ENCODE measurements at places on chromosomes 7 and 10.

GRCh38 chr7:44980393-44981034, 1.7 kb upstream of the MYO1G start:
- DNase-seq, result no peak

- no peak for DNase-seq
Measured at GRCh38 chr10:6314620-6315205, 112.0 kb downstream of the PFKFB3 start.

DNA sequence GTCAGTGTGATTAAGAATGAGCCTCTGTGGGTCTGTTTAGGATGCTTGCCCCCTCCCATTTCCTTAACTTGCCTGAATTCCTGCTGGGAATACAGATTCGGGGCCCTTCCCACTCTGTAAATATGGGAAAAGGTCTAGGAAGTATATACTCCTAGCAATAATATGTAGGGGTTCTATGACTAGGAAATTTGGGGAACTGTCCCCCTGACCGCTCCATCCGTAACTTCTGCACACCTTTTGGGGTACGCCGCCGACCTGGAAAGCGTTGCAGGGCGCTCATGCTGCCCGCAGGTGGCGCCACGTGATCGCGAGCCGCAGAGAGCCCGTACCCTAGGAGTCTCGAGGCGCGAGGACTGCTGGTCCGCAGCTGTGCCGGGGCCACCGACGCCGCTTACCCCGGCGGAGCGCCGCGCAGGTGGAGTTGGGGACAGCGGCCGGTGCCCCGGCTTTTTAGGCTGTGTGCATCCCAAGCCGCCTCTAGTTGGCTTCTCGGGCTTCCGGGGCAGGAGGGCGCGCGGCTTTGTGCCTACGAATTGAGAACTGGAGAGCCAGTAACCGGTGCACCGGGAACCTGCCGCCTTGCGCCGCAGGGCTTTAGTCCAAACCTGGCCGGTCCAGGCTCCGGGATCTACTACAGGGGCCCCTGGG, 656 bp upstream of the CNNM2 start:
- DNase-seq, result no peak

DNA sequence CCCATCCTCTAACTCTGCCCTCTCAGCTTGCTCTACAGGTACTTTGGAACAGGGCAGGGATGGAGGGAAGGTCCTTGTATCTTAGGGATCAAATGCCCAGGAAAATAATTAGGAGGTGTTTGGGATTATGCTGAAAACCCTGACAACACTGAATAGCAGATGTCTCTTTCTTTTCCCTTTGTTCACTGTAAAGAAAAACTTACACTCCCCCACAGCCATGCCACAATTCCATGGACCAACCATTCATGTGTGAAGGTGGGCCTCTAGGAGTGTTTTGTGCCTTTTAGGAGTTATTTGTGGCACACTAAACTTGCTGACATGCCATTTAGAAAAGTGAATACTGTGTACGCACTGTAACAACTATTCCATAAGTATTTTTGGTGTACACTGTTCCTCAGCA, 108.1 kb downstream of the SNX10 start:
- no peak for DNase-seq

DNA sequence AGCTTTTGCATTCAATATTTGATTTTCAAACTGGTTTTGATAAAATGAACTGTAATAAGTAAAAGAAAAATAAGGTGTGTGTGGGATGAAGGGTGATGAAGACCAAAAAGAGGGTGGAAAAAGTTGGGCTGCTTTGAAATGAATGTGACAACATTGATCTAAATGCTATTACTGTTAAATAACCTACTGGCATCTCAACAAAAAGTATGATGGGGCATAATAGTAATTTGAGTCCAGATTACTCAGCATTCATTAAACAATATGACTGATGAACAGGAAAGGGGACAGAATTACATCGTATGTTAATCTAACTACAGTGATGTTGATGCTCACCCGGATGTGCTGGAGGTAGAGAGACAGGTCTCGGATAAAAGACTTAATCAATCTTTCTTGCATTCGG, 112.2 kb downstream of the ABCC2 start:
- DNase-seq, result no peak

GRCh38 chr7:101553771-101554445, 75.2 kb downstream of the MYL10 start:
- no peak for DNase-seq

All from BJ (cell line).